NCI-H1417 treated with DMSO at 0.1 percent for 48 hours (cell line): ENCODE measurements at places on chromosomes 1 and 21.

DNA sequence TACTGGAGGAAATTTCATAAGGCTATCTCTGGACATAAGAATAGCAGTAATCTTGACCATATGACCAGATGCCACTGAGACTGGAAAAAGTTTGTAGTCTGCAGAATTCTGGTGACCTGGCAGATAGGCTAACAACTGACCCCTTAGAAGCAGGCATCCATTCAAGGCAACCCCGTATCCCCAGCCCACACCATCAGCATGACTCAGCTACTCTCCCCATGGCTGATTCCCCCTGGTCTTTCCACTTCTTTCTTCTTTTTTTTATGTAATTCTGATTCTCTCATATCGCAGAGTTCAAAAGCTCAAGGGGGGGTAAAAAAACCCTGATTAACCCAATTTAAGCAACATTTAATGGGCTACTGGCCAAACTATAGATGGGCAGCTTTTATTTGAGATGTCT is 243.1 kb downstream of the ZNF648 start:
- DNase-seq, result no peak

GRCh38 chr1:197841883-197842553 is 60.4 kb upstream of the C1orf53 start:
- no peak for DNase-seq

DNA sequence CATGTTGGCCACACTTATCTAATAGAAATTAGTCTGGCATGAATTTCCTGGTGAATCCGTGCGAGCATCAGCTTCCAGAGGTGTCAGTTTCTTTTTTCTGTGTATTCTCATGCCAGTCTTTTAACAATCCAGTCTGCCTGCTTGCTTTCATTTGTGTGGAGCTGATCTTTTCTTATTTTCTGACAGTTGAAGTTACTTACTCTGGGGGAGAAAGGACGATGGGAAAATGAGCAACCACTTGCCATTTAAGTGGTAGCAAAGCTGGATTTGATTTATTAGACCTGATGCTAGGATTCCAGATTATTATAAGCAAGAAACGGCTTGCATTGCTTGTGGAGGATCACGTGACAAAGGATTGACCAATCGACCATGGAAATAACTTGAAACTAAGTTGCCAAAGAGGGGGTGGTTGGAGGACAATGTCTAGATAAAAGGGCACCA is 24.3 kb upstream of the APP start:
- DNase-seq, result no peak

DNA sequence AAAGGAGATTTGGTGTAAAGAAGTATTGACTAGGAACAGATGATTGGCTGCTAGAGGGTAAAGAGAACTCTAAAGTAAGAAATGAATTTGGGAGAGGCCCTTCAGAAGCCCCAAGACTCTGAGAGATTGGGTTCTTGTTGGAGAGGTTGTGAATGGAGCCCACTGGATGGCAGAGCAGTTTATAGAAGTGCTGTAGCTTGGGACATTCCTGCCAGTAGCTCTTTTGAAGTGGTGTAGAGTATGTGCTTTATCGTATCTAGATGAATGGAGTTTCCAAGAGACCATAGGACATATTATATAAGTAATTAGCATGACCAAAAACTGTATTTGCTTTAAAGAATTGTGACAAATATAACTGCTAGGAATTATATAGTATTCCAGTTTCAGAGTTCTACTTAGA is 21.3 kb downstream of the USP25 start:
- no peak for DNase-seq

DNA sequence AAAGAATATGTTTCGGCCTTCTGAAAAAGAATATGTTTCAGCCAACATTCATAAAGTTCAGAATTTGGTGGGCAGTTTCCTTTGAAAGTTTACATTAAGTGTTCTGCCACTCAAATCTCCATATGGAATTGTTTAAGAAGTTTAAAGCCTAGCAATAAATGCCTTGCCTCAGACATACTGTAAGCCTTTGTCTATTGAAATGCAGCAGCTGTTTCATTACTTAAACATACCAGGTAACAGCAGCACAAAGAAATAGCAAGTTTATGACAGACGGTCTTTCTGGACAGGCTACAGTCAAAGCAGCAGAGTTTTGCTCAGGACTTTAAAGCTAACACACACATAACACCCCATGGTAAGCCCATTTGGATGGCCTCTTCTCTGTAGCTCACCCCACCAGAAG is 38.5 kb upstream of the C1orf105 start:
- DNase-seq, result no peak

- DNase-seq, result no peak
Measured at GRCh38 chr21:38544661-38545060, 46.4 kb upstream of the ERG start.

DNA sequence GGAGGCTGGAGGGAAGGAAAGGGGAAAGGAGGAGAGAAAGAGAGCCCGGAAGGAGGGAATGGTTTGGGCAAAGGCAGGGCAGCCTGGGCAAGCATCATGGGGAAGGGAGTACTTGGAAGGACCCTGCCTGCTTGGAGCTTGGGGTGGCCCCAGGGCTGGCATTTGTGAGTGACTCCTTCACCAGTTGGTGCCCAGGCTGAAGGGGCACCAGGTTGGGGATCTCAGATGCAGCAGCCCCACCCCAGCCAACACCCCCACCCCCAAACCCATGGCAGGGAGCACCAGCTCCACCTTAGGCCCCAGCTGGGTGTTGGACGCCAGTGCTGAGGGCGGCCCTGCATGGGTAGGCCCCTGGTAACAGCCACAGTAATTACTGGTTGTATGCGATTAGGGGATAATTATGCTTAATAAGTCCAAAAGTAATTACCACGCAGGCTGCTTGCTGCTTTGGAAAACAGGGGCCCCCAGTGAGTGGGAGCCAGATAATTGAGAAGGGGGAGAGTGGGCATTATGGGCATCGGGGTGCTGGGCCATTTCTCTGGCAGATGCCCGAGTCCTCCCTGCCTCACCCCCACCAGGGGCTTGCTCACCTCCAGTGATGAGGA is 78.3 kb downstream of the VWA5B1 start:
- peak; percentile 41 for DNase-seq

GRCh38 chr1:76510672-76511557 is 356.4 kb upstream of the ST6GALNAC5 start:
- no peak for DNase-seq

- no peak for DNase-seq
Measured at GRCh38 chr1:15765495-15766194, 7.0 kb downstream of the FBLIM1 start.

GRCh38 chr1:178542554-178543289 is 29.8 kb downstream of the TEX35 start:
- DNase-seq, result peak; percentile 39

GRCh38 chr1:184889166-184889565 is 85.1 kb downstream of the NIBAN1 start:
- no peak for DNase-seq

DNA sequence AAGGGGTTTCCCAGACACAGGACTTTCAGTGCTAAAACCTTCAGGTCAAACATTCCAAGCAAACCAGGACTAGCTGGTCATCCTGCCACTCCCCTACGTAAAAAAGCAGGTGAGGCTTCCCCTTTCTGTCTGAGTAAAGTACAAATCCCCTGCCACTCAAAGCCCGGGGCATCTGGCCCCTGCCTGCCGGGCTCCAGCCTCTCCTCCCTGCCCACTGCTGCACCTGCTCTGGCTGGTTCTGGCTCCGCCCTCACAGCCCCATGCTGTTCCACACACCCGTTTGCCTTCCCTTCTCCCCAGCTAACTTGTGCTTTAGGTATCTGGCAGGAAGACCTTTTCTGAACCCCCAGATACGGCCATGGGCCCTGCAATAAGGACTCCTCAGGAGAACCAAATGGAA is 23.3 kb upstream of the S100A7 start:
- peak; percentile 73 for DNase-seq

GRCh38 chr1:33610391-33610790 is 137.9 kb downstream of the ZSCAN20 start:
- DNase-seq, result no peak

- no peak for DNase-seq
Measured at GRCh38 chr1:151945725-151946722, 36.7 kb upstream of the THEM4 start.

- no peak for DNase-seq
Measured at GRCh38 chr1:207673399-207673798, 28.5 kb downstream of the CR1L start.

DNA sequence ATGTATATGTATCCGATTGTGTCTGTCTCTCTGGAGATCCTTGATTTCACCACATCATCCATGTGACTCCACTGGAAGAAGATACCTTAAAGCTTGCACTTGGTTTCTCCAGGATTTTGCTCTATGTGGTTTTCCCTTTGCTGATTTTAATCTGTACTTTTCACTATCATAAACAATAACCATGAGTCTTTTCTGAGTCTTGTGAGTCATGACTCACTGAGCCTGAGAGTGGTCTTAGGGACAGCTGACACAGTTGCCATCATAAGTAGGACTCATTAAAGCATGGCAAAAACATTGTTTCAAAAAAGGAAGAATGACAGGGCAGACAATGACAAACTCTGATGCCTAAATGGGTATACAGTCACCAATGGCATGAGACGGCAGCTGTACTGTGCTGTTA is 226.2 kb downstream of the AKT3 start:
- no peak for DNase-seq

GRCh38 chr1:207454046-207454964 is at the start of gene CR2:
Gene CR2, plus strand, starts transcription at chr1:207454328. Its CDS starts 91 bp downstream, at chr1:207454419.
- no peak for DNase-seq

DNA sequence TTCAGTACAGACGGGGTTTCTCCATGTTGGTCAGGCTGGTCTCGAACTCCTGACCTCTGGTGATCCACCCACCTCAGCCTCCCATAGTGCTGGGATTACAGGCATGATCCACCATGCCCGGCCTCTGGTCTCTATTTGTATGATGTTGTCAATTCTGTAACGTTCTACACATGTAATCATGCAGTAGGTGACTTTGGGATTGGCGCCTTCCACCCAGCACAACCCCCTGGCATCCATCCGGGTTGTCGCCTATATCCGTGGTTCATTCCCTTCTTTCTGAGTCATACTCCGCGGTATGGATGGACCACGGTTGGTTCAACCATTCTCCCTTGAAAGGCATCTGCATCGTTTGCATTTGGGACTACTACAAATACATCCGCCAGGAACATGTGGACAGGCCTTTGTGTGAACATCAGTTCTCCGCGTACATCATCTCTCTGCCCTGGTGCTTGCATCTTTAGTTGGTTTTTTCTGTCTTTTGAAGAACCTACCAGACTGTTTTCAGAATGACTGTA is 72.1 kb downstream of the PDE9A start:
- DNase-seq, result no peak

- no peak for DNase-seq
Measured at GRCh38 chr1:36994294-36994693, 40.0 kb downstream of the GRIK3 start.

DNA sequence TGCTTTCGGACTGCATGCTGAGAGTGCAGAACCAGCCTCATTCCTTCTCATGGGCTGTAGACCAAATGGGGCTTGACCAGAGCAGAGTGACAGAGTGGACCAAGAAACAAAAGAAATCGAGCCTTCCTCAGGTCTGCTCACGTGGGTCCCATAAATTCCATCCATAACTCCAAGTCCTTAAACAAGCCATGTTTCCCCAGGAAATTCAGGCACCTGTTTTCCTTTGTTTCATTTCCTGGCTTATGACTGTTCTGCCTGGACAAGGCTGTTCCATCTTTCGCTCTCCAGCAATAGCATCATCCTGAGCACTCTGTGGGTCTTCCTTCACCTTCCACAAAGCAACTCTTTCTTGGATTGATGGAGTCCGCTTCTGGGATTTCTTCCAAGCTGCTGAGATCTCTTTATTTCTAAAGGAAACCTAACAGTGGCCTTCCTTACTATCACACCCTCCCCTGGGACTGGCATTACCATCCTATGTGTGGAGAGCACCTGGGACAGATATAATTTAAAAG is 63.9 kb downstream of the LAMC2 start:
- DNase-seq, result no peak

GRCh38 chr21:15135867-15136629 is 71.2 kb upstream of the NRIP1 start:
- DNase-seq, result no peak

DNA sequence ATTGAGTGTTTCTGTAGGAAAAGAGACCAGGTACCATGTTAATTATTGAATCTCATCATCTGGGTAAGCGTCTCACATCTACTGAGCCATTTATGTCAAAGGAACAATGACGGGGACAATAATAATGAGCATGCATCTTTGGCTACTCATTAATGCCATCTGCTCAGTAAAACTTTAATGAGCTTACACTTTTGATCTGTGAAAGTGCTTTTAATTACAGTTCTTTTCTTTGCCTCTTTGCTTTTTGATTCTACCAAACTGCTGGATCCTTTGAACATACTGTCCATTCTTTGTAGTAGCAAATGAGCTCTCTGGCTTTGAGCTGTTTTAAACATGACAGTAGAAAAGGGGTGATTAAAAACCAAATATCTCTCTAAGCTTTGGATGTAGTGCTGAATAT is 181.2 kb upstream of the IVNS1ABP start:
- no peak for DNase-seq

DNA sequence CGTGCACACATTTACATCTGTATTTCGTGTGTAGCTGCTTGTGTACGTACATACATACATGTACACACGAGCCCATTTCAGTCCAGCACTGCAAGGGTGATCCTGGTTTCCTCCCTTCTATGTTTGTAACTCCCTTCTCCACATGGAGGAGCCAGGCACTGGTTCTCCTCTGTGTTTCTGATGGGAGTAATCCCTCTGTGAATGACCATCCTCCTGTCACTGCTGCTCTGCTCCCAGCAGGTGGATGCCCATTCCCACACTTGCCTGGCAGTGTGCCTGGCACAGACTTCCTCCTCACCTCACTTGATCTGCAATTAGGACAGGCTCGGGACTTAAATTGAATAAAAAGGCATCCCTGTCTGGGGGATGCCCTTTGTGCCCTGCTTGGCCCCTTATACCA is 37.1 kb downstream of the TRAPPC10 start:
- no peak for DNase-seq

DNA sequence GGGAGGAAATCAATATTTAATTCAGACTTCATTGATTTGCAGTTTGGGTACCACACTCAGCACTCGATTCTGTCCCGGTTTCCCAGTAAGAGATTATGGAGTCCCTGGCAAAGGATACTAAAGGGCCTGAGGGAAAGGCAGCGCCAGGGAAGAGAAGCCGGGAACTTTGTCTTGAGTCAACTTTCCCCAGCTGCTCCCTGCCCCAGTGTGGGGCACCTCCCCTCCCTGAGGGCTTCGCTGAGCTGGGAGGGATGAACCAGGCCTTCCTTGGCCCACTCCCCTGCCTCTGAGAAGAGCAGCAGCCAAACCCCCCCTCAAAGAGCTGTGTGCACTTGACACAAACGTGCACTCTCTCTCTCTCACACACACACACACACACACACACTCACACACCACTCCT is 32.6 kb downstream of the OPTC start:
- DNase-seq, result no peak

GRCh38 chr1:101291562-101292380 is 55.0 kb downstream of the S1PR1 start:
- no peak for DNase-seq

- DNase-seq, result no peak
Measured at GRCh38 chr1:176460544-176461336, 2.2 kb upstream of the PAPPA2 start.

GRCh38 chr1:209569455-209570207 is 13.9 kb upstream of the CAMK1G start:
- peak; percentile 17 for DNase-seq

DNA sequence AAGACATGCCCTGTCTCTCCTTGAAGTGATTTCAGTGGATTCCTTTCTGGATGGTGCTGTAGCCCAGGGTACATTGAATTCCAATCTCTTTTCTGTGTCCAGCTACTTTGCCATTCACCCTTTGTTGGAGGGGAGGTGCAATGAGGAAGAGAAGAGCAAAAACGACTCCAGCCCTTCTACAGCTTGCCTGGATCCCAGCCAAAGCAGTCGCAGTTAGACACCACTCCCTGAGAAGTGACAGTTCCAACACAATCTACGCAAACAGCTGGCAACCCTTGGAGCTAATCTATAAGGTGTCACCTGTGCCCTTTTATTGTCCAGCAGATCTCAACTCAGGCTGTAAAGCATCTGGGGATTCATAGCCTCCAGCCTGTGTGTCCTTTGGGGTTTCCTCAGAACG is 4.6 kb downstream of the CD244 start:
- no peak for DNase-seq
